HS-27A (cell line): ENCODE measurements at places on chromosomes 2 and 18.

DNA sequence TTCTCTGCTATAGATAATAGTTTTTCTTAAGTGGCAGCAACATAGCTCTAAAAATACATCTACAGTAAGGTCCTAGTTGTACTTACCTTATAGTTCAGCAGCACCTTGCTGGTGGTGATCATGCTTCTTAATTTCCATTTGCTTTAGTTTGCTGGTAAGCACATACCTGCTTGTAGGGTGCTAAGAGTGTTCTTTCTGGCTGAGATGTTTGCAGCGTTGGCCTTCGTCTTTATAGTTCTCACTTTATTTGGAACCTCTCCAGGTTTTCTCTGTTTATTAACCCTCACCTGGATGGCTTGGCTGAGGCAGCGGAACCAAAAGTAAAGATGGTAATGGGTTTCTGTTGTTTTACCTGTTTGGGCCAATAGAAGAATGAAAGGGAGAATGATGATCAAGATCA lies 123.6 kb upstream of the EFEMP1 start:
- DNase-seq: no peak

DNA sequence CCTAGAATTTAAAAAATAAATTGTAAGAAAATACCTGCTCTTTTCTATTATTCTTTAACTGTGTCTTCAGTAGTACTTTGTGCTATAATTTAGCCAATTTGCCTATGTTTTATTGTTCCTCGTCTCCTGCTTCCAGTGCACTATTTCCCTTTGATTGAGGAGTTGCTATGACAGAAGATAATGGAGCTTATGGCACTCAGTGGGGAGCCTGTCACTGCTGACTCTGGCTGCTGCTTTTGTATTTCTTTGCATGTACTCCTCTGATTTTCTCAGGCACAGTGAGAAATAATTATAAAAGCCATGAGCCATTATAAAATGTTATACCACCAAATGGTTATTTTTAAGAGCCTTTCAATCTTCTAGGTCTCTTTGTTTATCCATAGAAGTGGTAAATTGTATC lies 1310.8 kb upstream of the SLC39A10 start:
- no peak for DNase-seq

DNA sequence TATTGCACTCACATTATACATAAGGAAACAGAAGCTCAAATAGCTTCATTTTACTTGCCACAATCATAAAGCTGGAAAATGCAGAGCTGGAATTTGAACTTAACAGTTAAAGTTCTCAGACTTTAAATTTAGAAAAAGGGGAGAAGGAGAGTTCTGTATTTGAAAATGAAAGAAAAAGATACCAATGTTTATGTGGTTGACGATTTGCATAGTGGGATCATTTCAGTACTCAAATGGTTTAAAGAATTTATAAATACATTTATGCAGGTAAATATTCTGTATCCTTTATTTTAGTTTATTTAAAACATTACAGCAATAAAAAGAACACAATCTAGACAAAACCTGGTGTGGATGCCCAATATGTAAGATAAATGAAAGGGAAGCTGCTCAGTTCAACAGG lies 25.5 kb upstream of the STAT4 start:
- no peak for DNase-seq

DNA sequence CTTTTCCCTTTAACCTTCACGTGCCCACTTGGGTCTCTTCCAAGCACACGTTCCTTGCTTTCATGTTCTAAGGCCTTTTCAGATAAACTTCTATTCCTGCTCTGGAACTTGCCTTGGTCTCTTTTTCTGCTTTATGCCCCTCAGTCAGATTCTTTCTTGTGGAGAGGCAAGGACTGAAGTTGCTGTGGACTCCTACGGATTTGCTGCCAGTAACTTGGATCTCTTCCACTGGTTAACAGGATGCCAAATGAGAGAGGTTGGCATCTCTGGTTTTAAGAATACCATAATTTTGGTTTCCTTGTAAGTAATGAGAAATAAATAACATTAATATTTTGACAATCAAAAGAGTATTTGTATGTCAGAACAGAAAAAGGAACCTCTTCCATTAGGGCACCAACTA lies 33.0 kb downstream of the COMMD1 start:
- no peak for DNase-seq

DNA sequence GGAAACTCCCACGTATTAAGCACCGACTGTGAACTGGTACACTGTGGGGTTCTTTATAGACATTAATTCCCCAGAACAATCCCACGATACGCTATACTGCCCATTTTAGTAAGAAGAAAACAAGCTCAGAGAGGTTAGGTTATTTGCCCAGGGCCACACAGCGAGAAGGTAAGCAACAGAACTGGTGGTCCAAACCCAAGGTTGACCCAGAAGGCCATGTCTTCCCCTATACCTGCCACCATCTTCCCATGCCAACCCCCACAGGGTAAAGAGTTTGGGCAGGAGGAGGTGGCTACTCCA lies 69.9 kb downstream of the MARCO start:
- no peak for DNase-seq

- no peak for DNase-seq
These were observed 54.7 kb downstream of the BIN1 start for GRCh38 chr2:127052057-127052770.

GRCh38 chr2:218547511-218547910 lies 20.6 kb downstream of the USP37 start:
- no peak for DNase-seq

GRCh38 chr2:9770308-9771100 lies 72.8 kb upstream of the TAF1B start:
- DNase-seq: peak; percentile 19

- no peak for DNase-seq
These were observed 239.7 kb downstream of the GPD2 start for GRCh38 chr2:156675896-156676295.

GRCh38 chr2:10524341-10524740 lies 76.2 kb upstream of the ODC1 start:
- DNase-seq: no peak

- no peak for DNase-seq
These were observed 46.3 kb upstream of the CCDC150 start for GRCh38 chr2:196592911-196593881.

DNA sequence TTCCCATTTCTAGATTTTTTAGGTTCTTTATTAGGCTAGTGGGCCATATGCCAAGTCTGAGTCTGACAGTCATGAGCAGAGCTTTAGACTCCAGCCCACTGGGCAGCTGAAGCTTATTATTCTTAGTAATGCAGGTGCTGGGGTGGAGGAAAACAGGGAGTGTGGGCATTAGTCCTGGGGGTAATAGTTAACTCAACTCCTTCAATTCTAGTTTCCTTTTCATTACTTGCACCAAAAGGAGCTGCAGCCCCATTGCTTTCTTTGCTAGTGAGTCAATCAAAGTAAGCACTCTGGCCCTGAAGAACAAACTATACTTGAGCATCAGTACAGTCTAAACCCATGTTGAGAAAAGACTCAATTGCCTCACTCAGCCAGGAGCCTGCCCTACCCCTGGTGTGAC lies 35.5 kb downstream of the ICOS start:
- no peak for DNase-seq

GRCh38 chr2:147910990-147911473 lies 66.2 kb downstream of the ACVR2A start:
- peak; percentile 35 for DNase-seq

GRCh38 chr2:203992509-203992908 lies 55.9 kb downstream of the ICOS start:
- DNase-seq: no peak

GRCh38 chr2:219434718-219435525 lies at the start of gene SPEG:
TSS of gene SPEG (plus strand) at chr2:219434843. CDS start at chr2:219434978, 135 bp downstream.
- DNase-seq: no peak

GRCh38 chr18:57635003-57635822 lies 13.6 kb upstream of the NARS1 start:
- no peak for DNase-seq

DNA sequence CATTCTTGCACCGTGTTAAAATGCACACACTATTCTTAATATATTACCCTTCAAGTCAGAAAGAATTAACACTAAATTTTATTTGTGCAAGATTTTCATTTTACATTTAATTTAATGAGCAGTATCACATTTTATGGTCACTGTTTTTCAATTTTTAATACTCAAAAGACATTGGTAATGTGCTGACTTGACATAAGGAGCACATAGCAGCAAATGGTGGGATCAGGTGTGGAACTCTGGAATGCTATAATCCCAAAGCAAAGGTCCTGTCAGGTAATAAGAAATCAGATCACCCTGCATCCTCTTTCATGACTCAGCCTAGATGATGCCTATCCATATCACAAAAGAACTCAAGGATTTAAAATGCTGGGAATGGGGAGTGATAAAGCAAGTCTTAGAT lies 55.6 kb upstream of the SPAG16 start:
- no peak for DNase-seq

- no peak for DNase-seq
These were observed 293.8 kb downstream of the LRRTM4 start for GRCh38 chr2:77228391-77228790.

DNA sequence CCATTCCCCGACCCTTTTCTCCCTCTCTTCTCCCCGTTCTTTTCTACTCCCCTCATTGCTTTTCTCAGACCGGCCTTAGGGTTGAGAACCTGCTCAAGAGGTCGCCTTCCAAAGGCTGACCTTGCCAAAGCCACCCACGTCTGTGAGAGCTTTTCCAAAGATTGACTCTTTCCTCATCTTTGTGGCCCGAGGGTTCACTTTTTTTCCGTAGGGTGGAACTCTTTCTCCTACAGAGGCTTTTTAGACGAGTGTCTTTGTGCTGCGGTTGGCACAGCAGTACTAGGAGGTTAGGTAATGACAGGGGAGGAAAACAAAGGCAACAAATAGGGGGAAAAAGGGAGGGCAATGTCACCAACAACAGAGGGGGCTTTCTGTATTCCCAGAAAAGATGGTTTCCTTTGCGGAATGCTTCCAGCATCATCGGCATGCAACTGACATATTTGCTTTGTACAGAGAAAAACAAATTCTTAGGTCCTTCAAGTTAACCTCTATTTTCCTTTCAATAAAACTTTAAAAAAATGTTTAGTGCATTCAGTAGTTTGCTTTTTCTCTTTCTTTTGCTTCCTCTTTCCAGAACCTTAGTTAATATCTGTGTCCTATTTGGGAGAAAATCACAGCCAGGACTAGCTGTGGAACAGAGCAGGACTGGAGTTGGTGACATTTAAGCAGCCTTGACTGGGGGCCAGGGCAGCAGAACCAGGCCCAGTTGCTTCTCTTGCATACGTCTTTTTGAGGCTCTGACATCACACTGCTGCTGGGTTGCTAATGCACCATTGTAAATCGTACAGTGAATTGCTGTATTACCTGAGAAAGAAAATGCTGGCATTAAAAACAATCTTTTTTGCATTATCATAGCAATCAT lies 188.1 kb upstream of the FANCL start:
- no peak for DNase-seq

- no peak for DNase-seq
These were observed 807 bp downstream of the PELI1 start for GRCh38 chr2:64143169-64144056.

DNA sequence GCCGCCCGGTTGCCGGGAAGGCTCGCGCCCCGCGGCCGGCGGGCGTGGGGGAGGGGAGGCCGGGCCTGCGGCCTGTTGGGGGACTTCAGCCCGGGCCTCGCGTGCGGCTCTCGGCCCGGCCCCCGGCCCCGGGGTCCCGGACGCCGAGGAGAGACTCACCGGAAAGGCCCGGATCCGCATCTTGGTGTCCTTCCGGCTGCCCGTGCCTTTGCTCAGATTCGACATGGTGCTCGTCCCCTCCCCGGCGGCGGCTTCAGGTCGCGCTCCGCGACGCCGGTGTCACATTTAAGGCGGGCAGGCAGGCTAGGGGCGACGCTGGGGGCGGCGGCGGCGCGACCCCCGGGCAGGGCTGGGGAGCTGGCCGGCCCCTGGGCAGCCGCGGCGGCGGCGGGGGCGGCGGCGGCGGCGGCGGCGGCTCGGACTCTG lies 365 bp downstream of the CUL3 start:
- no peak for DNase-seq

GRCh38 chr2:25174192-25174861 lies 5.9 kb upstream of the POMC start:
- no peak for DNase-seq
